ENCODE measurements at places on chromosomes 11 and 22. TPM values are rescaled to one million over a fixed set of nuclear protein-coding genes. Genes with fewer than 3 reads are reported as not detected.

- no peak overlapping the region for H3K4me3 ChIP-seq
- H3K4me1 ChIP-seq: peaks cover 31% of the 10 kb centered on the region
- H3K27me3 ChIP-seq: no peaks in the 10 kb centered on the region
- H3K36me3 ChIP-seq: no peaks in the 10 kb centered on the region
- peak overlapping the region; percentile 65 for H3K27ac ChIP-seq
- DNase-seq: no peak
These were observed 40.6 kb downstream of the CACNG2 start for GRCh38 chr22:36662981-36663380.

GRCh38 chr11:119175493-119176077 lies 7.1 kb downstream of the NLRX1 start:
- H3K27me3 ChIP-seq: no peaks in the 10 kb centered on the region
- no peak overlapping the region for H3K27ac ChIP-seq
- no peak for DNase-seq
- no peaks in the 10 kb centered on the region for H3K4me1 ChIP-seq

DNA sequence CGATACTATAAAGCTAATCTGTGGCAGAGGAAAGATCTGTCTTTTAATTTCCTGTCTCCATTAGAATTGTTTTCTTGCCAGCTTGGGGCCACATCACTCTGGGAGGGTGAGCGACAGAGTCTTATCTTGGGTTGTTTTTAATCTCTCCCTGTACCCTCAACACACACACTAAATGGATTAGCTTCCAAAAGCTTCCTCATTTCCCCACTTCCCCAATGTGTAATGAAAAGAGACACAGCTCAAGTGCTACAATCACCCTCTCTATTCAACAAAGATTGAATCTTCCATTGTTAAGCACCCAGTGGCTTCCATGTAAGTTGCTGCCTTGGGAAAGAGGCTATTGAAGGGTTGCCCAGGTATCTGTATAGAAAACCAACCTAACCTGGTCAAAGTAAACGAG lies 6.1 kb upstream of the ASCL3 start:
- H3K27ac ChIP-seq: no peak overlapping the region
- DNase-seq: no peak
- H3K36me3 ChIP-seq: peaks cover 18% of the 10 kb centered on the region
- H3K4me1 ChIP-seq: no peaks in the 10 kb centered on the region
- H3K4me3 ChIP-seq: no peak overlapping the region

Gene OR51B4
- not detected for total RNA-seq

Gene TECTA
- 0.15 TPM for total RNA-seq

Gene KBTBD4
- total RNA-seq: 23.2 TPM

Measured in Panc1 (cell line).